ENCODE measurements at places on chromosomes 6 and 20. TPM values are rescaled to one million over a fixed set of nuclear protein-coding genes. Genes with fewer than 3 reads are reported as not detected.

Gene PSORS1C2
- total RNA-seq = not detected

Gene FAM209B
- total RNA-seq = not detected

Gene GJA10
- not detected for total RNA-seq

Gene C6orf15
- total RNA-seq = not detected

Gene POU5F1
- total RNA-seq = 0.29 TPM

Gene OGFRL1
- 23.6 TPM for total RNA-seq

Gene STMN3
- 1.1 TPM for total RNA-seq

Gene RAET1G
- total RNA-seq = 0.80 TPM

Gene POM121L2
- not detected for total RNA-seq

Gene PRL
- total RNA-seq = not detected

Gene CD2AP
- 17.7 TPM for total RNA-seq

Gene DOK5
- total RNA-seq = 0.16 TPM

Gene CRISP2
- not detected for total RNA-seq

Gene ARHGAP40
- total RNA-seq = 0.66 TPM

Gene UNC93A
- not detected for total RNA-seq

Gene PROKR2
- total RNA-seq = not detected

Gene IP6K3
- 0.41 TPM for total RNA-seq

Gene OTOR
- total RNA-seq = not detected

Gene SLC26A8
- total RNA-seq = not detected

Gene SNRNP48
- 11.7 TPM for total RNA-seq

Gene SLC24A3
- total RNA-seq = not detected

Gene MOG
- not detected for total RNA-seq

Gene CST5
- not detected for total RNA-seq

Gene OXT
- not detected for total RNA-seq

Gene GPR6
- not detected for total RNA-seq

Data from HFFc6 (cell line).